ENCODE measurements at places on chromosomes 12 and 14. TPM values are rescaled to one million over a fixed set of nuclear protein-coding genes. Genes with fewer than 3 reads are reported as not detected.

Gene CIDEB
- total RNA-seq = 2.7 TPM

Gene INF2
- 76.8 TPM for total RNA-seq

Gene CCDC196
- total RNA-seq = not detected

Gene SLC2A3
- total RNA-seq = 23.9 TPM
